SW480 (cell line): ENCODE measurements at places on chromosomes 1 and 21.
A peak's percentile ranks its signal among the peaks of the same experiment; 100 is the strongest.

DNA sequence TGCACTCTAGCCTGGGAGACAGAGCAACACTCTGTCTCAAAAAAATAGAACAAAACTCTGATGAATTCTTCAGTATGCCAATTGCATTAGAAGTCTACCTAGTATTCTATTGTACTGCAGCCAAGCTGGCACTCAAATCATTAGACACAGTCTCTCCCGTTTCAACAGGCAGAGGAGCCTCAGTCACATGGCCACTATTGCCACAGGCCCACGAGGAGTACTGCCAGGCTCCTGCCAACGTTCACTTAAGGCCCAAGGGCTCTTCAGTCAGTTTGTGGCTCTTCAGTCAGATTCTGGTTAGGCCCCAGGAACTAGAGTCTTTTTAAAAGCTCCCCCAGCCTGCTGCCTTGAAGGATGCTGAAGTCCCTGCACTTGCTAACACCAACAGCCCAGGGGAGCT, 73.4 kb downstream of the SH3BGR start:
- DNase-seq, result no peak

DNA sequence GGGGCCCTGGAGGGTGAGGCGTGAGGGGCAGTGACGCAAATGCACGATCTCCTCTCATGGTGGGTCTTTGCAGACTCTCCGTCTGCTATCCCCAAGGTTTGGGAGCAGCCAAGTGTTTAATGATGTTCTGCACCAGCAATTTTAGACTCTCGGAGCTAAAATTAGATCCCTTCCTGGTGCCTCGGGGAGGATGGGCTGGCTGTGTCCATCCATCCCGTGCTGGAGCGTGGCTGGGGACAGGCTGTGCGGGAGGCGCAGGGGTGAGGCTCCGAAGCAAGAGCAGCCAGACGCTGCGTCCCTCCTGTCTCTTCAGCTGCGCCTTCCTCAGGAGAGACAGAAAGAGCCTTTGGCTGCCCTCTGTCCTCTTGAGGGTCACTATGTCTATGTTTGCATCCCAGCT, 387.6 kb downstream of the CAMTA1 start:
- DNase-seq, result no peak

DNA sequence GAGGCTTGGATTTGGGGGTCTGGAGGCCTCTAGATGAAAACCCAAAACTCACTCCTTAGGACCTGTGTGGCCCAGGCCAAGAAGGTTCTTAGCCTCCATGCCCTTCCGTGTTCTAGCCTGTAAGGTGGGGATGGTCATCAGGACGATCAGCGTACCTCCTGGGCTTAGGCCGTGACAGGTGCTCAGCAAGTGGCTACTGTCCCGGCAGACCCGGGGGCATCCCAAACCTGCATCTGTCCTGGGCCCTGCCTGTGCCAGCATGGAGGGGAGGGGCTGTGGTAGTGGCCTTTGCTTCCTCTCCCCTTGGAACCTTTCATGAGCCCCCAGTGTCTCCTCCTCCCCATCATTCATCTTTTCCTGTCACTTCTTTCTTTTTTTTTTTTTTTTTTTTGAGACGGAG, 22.7 kb upstream of the TRAPPC10 start:
- DNase-seq, result no peak

DNA sequence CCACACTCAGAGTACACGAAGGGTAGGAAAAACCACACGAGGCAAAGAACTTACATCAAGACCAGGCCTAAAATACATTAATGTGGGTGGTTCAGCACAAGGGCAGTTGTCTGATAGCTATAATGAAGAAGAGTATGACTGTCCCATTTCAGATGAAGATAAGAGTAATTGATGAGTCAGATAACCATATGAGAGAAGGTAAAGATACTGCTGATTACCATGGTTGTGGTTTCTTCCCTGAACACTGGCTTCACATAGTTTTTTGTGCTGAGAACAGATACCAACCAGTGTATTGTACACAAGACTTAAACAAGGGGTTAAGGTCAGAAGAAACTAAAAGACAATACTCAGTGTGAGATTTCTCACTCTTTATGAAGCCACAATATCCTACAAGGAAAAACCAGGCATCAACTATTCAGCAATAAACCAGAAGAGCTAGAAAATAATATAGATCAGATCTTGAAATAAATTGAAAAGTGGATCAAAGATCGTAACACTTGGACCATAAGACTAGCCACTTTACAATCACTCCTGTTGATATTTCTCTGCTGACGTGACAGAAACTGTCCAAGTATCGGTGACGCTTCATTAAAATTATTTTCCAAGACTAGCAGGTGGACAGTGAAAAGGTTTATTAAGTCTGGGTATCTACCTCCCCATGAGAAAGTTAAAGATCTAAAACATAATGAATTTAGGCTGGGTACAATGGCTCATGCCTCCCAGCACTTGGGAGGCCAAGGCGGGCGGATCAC, 28.6 kb downstream of the PUM1 start:
- DNase-seq, result no peak

DNA sequence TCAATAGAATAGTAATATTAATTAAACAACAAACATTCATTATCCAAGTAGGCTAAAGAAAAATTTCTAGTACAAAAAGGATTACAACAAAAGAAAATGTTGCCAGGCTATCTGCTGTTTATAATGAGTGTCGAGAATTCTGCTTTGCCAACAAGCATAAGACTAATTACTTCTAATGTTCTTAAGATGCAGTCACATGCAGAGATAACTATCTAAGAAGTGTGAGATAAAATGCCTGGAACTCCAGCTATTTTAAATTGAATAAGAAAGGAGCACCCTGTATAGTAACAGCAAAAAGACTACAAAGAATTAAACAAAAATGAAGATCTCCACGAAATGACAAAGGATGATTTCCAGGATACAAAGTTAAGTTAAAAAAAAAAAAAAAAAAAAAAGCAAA, 59.9 kb downstream of the APP start:
- DNase-seq, result no peak

DNA sequence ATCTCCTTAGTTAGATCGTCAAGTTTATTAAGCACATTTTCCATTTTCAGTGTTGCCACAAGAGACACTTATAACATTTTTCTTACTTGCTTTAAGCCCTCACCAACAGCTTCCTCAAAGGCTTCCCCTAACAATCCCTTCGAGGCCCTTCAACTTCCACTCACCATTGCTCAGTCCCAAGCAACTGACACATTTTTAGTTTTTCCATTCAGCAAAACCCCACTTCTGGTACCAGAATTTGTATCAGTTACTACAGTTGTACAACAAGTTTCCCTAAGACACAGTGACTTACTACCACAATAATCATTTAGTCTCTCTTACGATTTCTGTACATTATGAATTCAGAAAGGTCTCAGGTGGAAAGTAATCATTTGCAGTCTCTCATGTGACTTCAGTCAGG, 276.8 kb upstream of the PKN2 start:
- DNase-seq, result no peak

DNA sequence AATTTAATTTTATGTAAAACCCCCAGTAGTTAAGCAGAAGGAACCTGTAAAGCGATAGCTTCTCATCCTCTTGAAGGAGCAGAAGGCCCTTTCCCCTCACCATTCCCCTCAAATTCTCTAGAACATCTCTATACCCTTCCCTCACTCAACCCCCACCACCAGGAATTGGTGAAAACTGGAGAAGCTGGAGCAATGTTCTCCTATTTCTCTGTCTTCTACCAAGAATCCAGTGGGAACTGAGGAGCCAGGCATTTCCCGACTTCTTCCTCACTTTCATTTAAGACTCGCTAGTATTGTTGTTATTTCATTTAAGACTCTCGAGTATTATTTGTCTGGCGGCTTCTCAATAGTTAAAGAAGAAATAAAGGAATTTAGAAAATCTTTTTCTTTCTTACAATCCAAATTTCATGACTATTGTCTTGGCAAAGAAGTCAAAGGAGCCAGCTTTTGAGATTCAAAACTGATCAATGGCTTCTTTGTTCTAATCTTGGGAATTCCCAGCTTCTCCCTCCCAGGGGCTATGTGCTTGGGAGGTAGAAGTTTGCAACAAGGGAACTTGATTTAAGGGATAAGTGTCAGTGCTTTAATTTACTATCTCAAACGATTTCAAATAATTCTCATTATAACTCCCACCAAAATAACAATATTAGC, 253.3 kb upstream of the ADGRL2 start:
- DNase-seq, result no peak

- DNase-seq, result no peak
Measured at GRCh38 chr1:74478979-74479378, 33.4 kb downstream of the LRRC53 start.

DNA sequence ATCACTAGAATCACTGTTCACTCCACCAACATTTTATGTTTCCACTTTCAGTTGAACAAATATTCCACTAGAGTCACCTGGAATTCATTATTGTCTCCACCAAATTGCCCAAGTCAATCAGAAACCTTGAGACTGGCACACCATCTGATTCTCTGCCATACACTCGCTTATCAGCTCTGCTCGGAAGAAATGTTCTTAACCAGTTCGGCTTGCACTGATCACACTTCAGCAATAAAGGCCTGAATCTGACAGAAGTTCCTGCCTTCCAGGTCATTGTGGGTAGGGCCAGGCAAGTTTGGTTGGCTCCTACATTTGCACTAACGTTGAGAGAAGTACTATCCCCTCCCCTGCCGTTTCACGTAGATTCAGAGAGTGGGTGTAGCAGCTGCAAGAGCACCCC, 10.0 kb downstream of the TPM3 start:
- no peak for DNase-seq

GRCh38 chr1:174008269-174008668, 13.9 kb downstream of the RC3H1 start:
- DNase-seq, result no peak

DNA sequence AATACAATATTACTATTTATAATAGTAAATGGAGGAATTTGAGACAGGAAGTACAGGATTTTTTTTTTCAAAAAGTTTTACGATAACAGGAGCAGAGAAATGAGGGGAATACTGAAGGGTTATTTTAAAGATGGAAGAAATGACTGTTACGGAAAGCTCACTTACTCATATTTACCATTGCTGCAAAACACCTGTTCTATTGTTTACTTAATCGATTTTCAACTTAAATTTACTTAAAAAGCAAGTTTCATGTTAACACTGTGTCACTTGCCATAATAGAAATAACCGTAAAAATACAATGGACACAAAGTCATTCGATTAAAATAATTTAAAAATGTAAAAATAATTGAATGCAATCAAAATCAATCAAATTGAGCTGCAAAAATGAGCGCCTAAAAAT, 3.4 kb upstream of the EXO1 start:
- DNase-seq, result no peak

DNA sequence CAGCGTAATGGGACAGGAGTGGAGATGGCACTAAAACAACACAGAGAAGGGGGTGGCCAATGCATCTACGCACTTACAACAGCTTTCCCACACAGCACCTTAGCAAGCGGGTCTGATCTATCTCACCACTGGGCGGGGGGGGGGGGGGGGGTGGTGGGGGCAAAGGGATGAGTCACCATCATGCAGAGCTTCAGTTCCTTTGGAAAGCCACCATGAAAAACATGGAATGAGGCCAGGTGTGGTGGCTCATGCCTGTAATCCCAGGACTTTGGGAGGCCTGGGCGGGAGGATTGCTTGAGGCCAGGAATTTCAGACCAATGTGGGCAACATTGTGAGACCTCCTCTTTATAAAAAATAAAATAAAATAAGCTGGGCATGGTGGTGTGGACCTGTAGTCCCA, 47.2 kb downstream of the KLHDC7A start:
- DNase-seq, result peak; percentile 16

- DNase-seq, result no peak
Measured at GRCh38 chr1:87334351-87335174, 5.9 kb downstream of the LMO4 start.
